Activated naive CD4-positive, alpha-beta T cell treated with anti-CD3 and anti-CD28 coated beads for 36 hours (primary cell): ENCODE measurements at places on chromosomes 12 and 14. TPM values are rescaled to one million over a fixed set of nuclear protein-coding genes. Genes with fewer than 3 reads are reported as not detected.

- no peak for DNase-seq
- H3K4me1 ChIP-seq = no peaks in the 10 kb centered on the region
- H3K27me3 ChIP-seq = peaks cover 25% of the 10 kb centered on the region
- no peaks in the 10 kb centered on the region for H3K36me3 ChIP-seq
- no peak overlapping the region for H3K27ac ChIP-seq
- no peak overlapping the region for H3K4me3 ChIP-seq
Observed at GRCh38 chr12:13945641-13946040, 35.8 kb downstream of the GRIN2B start.

M6PR gene
- total RNA-seq = 140 TPM

DNA sequence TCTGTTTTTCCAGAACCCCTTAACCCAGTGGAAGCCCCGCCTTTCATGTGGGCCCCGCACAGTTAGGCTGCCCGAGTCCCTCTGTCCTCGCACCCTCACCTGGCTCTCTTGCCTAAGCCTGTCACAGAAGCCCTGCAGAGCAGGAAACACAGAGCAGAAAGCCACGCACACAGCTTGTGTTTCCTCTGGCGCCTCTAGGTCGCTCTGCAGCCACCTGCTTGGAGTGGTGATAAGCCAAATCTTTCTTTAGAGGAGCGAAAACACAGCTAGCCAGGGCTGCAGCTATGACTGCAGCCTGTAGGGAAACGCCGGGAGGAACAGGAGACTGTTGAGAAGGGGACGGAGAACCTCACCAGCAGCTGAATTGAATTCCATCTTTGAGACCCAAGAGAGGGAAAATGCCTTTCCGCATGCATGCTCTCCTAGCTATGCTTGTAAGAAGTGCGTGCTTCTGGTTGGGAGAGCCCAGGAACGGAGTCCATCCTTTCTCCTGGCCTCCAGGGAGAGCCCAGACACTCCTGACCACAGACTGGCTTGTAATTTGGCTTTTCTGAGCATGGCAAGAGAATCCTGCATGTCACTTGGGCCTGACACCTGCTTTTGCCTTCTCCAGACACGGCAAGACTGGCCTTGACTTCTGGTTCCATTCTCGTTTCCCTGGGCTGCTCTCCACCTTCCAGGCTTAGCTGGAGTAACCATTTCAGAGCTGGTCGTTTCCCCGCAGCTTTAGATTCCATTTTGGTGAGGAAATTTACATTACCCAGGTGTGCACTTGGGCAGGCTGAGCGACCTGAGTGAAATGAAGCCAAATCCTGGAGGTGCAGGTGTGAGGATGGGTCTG lies 301.6 kb downstream of the CACNA1C start:
- DNase-seq = no peak
- H3K36me3 ChIP-seq = no peaks in the 10 kb centered on the region
- peaks cover 13% of the 10 kb centered on the region for H3K4me1 ChIP-seq
- peaks cover 12% of the 10 kb centered on the region for H3K27me3 ChIP-seq
- no peak overlapping the region for H3K27ac ChIP-seq

DNA sequence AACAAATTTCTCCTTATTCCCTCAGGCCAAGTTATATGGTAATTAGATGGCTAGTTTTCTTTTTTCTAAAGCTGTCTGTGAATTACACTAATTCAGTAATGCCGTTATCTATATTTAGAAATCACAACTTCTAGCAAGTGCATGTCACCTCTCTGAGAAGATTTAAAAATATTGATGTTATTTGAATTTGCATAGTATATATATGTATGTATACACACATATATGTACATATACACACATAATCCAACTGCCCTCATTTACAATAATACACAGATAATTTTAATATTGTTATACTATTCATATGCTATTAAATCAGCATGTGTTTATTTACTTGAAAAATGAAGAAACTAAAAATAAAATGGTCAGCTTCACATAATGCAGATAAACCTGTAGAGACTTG lies 563.9 kb downstream of the SLC16A7 start:
- H3K36me3 ChIP-seq = no peaks in the 10 kb centered on the region
- H3K4me3 ChIP-seq = no peak overlapping the region
- no peak overlapping the region for H3K27ac ChIP-seq
- H3K27me3 ChIP-seq = no peaks in the 10 kb centered on the region
- no peaks in the 10 kb centered on the region for H3K4me1 ChIP-seq
- DNase-seq = no peak

DNA sequence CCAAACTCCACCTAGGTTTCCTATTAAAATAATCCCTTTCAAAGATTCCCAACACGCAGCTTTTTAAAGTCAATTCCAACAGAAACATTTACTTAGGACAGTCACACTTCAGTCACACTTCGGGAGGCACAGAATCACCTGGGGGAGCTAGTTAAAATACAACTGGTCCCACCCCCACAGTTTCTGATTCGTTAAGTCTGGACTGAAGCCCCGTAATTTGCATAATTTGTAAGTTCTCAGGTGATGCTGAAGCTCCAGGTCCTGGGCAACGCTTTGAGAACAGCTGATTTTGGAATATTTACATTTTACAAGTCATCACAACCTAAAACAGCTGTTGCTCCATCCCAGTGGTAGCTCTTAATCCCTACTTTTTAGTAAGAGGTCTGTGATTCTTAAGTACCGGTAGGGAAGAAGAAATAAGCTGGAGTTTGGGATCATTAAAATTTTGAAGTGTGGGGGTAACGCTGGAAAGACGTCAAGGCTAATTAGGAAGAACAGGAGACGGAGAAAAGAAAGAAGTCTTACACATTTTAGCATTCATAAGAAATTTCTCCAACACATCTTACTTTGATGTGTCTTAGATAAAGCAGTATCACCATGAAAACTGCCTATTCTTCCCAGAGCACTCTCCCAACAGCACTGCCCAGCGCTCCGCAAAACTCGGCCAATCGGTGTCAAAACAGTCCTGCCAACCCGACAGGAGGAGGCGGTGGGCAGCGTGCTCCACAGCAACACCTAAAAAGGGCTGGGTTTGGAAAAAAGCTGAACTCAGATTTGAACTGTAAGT lies 1.1 kb downstream of the IPO8 start:
- H3K4me3 ChIP-seq = peak overlapping the region; percentile 93
- peaks cover 3% of the 10 kb centered on the region for H3K36me3 ChIP-seq
- peak; percentile 6 for DNase-seq
- peaks cover 38% of the 10 kb centered on the region for H3K4me1 ChIP-seq
- H3K27ac ChIP-seq = peak overlapping the region; percentile 54

DNA sequence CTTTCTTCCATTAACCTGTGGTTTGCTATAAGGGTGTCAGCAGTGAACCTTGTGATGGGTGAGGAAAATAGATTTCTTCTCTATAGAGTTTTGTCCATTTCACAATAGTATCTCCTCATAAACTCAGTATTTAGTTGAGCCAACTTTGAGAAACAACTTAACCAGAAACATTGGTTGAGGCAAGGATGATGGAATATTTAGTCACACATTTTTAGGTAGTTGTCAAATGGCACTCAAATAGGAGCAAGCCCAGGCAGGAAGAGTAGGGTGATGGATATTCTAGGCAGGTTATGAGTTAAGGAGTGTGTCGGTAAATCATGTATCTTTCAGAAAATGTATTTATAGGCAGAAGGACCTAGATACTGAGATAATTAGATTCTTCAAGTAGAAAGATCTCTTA lies 1267.6 kb downstream of the SLC16A7 start:
- DNase-seq = no peak
- H3K4me3 ChIP-seq = no peak overlapping the region
- H3K27ac ChIP-seq = no peak overlapping the region
- H3K27me3 ChIP-seq = no peaks in the 10 kb centered on the region
- H3K4me1 ChIP-seq = no peaks in the 10 kb centered on the region

MUCL1 gene
- not detected for total RNA-seq

CEP128 gene
- total RNA-seq = 17.1 TPM

RBM25 gene
- total RNA-seq = 86.3 TPM

- no peaks in the 10 kb centered on the region for H3K36me3 ChIP-seq
- no peaks in the 10 kb centered on the region for H3K27me3 ChIP-seq
- H3K27ac ChIP-seq = no peak overlapping the region
- H3K4me1 ChIP-seq = peaks cover 2% of the 10 kb centered on the region
- no peak overlapping the region for H3K4me3 ChIP-seq
Observed at GRCh38 chr14:81235096-81235495, 14.3 kb upstream of the GTF2A1 start.

KRT73 gene
- total RNA-seq = 2.1 TPM

GRCh38 chr14:104161602-104162367 lies 23.4 kb downstream of the KIF26A start:
- H3K36me3 ChIP-seq = no peaks in the 10 kb centered on the region
- DNase-seq = no peak
- H3K27ac ChIP-seq = no peak overlapping the region
- no peaks in the 10 kb centered on the region for H3K4me1 ChIP-seq
- H3K27me3 ChIP-seq = no peaks in the 10 kb centered on the region

TMTC3 gene
- 5.2 TPM for total RNA-seq

DNA sequence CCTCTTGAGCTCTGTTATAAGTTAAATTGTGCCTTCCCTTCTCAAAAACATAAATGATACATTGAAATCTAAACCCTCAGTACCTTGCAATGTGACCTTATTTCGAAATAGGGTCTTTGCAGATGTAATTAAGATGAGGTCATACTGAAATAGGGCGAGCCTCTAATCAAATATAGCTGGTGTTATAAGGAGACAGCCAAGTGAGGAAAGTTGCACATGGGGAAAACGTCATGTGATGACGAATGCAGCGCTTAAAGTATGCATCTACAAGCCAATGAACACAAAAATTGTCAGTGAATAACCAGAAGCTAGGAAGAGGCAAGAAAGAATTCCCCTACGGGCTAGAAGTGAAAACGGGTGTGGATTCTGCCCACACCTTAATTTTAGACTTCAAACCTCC lies 305.2 kb upstream of the FOXG1 start:
- no peak overlapping the region for H3K27ac ChIP-seq
- no peaks in the 10 kb centered on the region for H3K27me3 ChIP-seq
- no peak overlapping the region for H3K4me3 ChIP-seq
- no peak for DNase-seq
- no peaks in the 10 kb centered on the region for H3K4me1 ChIP-seq
- H3K36me3 ChIP-seq = no peaks in the 10 kb centered on the region

SDR9C7 gene
- total RNA-seq = not detected

- no peaks in the 10 kb centered on the region for H3K27me3 ChIP-seq
- H3K4me3 ChIP-seq = no peak overlapping the region
- DNase-seq = no peak
- H3K36me3 ChIP-seq = no peaks in the 10 kb centered on the region
Observed at GRCh38 chr12:6263931-6264330, 46.6 kb upstream of the PLEKHG6 start.

- no peak overlapping the region for H3K4me3 ChIP-seq
- no peaks in the 10 kb centered on the region for H3K4me1 ChIP-seq
- H3K36me3 ChIP-seq = no peaks in the 10 kb centered on the region
- no peak for DNase-seq
Observed at GRCh38 chr12:22755629-22756028, 130.7 kb downstream of the ETNK1 start.

PPFIA2 gene
- not detected for total RNA-seq

DNA sequence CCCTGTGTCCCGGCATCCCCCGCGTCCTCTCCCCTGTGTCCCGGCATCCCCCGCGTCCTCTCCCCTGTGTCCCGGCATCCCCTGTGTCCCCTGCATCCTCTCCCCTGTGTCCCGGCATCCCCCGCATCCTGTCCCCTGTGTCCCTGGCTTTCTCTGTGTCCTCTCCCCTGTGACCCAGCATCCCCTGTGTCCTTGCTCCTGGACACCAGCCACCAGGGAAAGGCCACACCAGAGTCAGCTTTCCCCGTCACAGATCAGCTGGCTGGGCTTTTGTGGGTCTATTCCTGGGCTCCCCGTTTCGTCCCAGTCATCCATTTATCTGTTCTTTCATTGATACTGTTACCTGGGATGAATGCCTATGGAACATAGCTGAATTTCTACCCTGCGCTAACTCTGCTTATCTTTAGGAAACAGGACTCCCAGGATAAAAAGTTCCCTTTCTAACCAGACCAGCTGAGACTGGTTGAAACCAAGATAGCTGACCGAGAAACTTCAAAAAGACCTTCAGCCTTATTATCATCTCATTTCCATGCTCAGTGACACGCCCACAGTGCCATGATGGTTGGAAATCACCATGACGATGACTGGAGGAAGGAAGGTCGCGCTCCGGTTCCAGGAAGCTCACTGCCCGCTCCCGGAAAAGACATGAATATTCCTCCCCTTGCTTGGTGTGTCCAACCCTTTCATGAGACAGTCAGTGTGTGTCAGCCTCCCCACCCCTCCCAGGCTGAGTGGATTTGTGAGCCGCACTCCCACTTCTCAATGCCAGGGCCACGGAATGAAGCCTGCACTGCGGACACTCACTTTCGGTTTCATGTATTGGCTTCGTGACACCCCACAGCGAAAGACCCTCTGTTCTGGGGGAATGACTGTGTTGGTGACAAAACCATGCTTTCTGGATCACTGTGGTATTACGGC lies 276.4 kb upstream of the SFSWAP start:
- no peak overlapping the region for H3K27ac ChIP-seq
- H3K36me3 ChIP-seq = no peaks in the 10 kb centered on the region
- H3K4me3 ChIP-seq = no peak overlapping the region
- H3K27me3 ChIP-seq = peaks cover 21% of the 10 kb centered on the region
- DNase-seq = no peak
- no peaks in the 10 kb centered on the region for H3K4me1 ChIP-seq

IFNG gene
- total RNA-seq = 49.1 TPM

DNA sequence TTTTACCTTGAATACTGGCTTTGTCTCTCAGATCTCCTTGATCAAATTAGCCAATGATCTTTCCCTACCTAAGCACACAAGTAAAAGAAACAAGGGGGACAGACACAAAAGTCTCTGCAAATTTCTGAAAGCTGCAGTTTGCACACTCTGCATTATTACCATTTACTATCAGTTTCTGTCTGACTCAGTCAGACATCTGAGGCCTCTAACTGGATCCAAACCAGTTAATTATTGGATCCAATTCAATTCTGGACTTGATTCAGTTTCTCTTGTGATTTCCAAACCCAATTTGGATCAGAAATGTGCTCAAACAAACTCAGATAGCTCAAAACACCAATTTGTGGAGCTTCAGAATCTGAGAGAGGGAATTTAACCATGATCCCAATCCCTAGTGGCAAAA lies 16.6 kb downstream of the SSTR1 start:
- no peak for DNase-seq
- H3K27me3 ChIP-seq = peaks cover 7% of the 10 kb centered on the region
- H3K36me3 ChIP-seq = no peaks in the 10 kb centered on the region

DNA sequence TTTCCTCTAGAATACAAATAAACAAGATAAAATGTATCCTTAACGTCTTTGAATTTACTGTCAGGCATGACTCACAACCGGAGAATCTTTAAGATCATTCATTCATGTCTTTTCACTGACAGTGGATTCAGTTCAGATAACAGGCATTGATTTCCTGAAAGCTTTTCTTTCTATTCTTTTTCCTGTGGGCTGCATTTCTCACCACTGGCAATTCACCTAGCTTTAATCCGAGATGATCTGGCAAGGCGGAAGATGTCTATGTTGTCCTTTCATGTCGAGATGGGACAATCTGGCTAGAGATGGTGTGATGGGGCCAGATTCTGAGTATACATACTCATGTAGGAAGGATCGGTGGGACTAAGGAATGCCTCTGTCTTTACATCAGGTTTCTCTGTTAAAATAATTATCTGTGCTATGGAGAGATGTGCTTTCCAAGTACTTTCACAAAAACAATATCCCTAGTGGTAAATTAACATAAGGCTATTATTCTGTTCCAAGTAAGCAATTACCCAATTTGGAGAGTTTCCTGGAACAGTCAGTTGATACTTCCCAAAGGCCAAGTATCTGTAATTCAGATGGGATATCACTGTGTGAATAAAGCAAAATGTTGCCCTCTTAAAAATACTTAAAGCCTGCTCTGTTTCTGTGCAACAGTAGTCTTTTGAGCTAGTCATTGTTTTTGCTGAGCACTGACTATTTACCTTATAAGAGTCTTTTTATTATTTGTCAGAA lies 17.8 kb downstream of the ACSS3 start:
- no peaks in the 10 kb centered on the region for H3K27me3 ChIP-seq
- H3K4me1 ChIP-seq = no peaks in the 10 kb centered on the region
- DNase-seq = no peak
- H3K36me3 ChIP-seq = no peaks in the 10 kb centered on the region
